CD4-positive, alpha-beta T cell treated with Interleukin-10 for 1 hour (primary cell): ENCODE measurements at places on chromosomes 1 and 21.

DNA sequence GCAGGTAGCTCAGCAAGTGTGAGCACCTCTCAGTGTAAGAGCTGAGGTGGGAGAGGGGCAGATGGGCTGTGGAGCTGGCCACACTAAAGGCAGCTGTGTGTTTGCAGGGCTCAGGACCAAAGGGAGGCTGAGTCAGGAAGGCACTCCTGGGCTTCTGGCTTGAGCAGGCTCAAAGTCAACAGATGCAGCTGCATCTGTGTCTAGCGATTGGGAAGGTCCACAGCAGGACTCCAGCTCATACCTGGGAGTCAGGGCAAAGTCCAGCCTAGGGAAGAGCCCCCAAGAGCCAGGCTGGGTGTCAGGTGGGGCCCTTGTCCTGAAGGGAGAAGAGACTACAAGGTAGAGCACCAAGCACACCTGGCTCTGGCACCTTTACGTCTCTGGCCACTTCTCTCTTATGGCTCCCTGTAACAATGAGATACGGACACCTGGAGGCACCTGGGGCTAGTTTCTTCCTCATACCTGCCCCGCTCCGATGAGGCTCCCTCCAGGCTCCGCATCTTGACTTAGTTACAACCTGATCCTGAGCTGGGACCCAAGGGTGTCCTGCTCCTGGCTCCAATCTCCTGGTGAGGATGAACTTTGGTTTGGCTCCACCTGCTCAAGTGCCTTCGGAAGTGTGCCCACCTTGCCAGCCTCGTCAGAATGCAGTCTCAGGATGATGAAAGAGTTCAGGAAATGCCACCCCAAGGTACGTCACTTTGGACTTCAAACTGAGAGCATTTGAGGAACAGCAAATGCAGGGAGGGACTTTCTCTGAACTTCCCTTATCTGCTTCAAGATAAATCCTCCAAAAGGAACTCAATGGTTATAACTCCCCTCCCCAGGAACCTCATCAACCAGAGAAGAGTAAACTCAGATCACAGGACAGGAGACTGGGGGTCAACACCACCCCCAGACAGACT lies 21.5 kb upstream of the SLC2A1 start:
- no peak for DNase-seq

DNA sequence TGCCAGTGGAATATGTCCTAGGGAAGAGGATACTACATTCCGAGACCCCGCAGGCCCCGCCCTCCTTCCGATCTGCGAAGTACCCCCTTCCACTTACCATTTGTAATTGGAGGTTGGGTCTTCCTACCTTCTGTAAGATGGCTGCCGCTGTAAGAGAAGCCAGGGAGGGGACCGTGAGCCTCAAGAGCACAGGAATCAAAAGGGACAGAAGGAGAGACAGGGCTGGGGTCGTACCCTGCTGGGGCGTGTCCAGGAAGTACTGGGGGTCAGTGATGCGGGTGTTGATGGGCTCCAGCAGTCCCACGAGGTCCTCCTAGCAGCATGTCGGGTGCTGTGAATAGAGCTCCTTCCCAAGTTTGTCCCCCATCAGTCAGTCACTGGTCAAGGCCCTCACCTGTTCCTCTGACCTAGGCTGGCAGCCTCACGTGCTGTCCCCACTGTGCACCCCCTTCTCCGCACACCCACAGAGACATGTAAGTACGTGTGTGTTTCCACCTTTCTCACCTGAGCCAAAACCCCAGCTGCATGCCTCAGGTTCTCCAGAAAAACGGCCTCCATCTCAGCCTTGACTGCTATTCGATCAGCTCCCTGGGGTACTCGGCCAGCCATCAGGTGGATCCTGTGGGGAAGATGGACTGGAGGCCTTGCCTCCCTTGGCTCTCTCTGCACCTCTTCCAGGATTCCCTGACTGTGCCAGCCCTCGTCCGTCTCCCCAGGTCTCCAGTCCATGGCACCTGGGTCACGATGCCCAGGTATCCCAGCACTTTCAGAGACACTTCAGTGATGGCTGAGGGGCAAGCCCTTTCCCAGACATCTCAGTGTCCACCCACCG lies 1.8 kb downstream of the HYI start:
- no peak for DNase-seq

DNA sequence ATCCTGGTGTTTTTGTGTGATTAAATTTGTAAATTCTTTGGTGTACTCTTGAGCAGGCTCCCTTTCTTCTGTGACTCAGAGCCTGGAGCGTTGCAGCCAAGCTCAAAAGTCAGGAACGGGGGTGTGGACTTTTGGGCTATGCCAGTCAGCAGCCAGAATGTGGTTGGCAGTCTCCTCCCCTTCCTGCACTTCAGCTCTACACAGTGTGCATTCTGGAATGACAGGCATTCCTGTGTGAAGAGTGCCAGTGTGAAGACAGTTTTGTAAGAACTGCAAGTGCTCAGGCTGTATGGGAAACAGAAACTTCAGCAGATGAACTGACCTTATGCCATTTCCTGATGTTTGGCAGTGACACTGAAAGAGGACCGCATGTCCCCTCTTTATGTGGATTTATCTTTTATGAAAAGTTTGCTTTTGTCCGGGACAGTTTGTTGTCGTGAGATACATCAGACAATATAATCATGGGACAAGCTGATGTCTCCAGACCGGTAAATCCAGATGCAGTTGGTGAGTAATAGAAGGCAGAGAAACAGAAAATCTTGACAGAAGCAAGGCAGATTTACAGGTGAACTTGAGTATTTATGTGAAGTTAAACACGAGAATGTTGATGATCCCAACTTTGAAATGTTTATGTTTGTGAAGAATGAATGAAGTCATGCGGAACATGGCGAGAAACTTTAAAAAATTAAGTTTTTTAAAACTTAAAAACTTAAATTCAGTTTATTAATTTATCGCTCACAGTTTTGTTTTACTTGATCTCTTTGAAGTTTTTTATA lies 67.7 kb upstream of the RCC1 start:
- DNase-seq, result no peak

DNA sequence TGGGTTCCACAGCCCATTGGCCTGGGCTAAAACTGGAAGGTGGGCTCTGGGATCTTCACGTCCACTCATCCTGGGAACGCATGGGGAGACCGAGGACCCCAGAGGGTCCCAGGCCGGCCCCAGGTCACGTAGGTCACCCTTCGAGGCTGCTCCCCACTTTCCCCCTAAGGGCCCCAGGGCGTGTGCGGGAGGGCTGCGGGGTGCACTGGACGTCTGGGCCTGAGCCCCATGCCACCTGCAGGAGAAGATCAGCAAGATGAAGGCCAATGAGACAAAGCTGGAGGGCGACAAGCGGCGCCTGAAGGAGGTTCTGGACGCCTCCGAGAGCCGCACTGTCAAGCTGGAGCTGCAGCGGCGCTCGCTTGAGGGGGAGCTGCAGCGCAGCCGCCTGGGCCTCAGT lies 12.5 kb downstream of the MFAP2 start:
- DNase-seq, result no peak

GRCh38 chr1:151311011-151311410 lies 16.2 kb downstream of the PI4KB start:
- DNase-seq, result no peak

- no peak for DNase-seq
Measured at GRCh38 chr1:237145379-237146135, 103.6 kb downstream of the RYR2 start.

GRCh38 chr1:156663178-156663577 lies 14.0 kb downstream of the NES start:
- DNase-seq, result no peak
